Fibroblast of skin of back (primary cell): ENCODE measurements at places on chromosomes 3 and 15.

DNA sequence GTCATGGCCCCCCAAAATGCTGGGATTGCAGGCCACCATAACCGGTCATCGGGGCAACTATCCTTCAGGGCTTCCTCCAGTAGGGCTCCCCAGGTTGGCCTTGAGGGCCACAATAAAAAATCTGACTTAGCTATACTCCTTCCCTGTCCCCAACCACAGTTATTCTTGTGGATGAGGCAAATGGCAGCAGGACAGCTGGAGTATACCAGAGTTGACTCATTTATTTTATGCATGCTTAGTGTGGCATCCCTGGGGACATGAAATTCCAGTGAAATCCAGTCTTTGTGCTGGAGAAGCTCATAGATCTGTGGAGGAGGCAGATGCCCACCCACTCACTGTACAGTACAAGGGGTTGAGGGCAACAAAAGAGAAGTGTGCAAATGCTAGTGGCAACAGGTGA lies 109.5 kb downstream of the RORA start:
- DNase-seq = peak; percentile 45

DNA sequence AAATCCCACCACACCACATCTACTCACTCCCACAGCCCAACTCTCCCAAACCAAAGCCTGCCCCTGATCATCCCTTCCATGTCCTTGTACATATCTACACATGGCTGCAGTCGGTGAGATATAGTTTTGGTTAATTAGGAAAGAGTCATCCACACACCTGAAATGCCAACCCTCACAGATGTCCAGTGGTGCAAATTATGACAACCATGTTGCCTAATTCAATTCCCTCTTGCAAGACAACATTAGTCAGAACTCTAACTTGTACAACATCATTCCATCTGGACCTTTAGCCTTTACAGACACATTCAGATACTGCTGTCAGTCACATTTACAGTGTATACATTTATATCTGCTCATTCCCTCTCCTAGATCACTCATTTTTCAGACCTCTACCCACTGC lies 41.2 kb downstream of the TUBGCP4 start:
- DNase-seq = no peak

- no peak for DNase-seq
Observed at GRCh38 chr3:46351646-46352045, 2.3 kb upstream of the CCR2 start.

DNA sequence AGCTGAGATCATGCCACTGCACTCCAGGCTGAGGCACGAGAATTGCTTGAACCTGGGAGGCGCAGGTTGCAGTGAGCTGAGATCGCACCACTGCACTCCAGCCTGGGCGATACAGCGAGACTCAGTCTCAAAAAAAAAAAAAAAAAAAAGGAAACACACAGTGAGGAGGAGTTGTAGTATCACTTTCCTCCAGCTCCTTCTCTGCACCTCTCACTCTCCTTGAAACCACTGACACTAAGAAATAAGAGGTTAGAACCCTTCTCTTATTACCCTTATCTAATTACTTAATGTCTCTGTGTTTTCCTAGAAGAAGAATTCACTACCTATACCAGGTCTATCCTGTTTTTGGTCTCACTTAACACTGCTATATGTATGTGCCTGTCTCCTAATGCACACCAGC lies 31.7 kb downstream of the RAB27A start:
- DNase-seq = no peak

- peak; percentile 73 for DNase-seq
Observed at GRCh38 chr15:38414357-38414756, 39.6 kb upstream of the FAM98B start.

GRCh38 chr3:168213920-168214319 lies 118.2 kb upstream of the GOLIM4 start:
- no peak for DNase-seq

DNA sequence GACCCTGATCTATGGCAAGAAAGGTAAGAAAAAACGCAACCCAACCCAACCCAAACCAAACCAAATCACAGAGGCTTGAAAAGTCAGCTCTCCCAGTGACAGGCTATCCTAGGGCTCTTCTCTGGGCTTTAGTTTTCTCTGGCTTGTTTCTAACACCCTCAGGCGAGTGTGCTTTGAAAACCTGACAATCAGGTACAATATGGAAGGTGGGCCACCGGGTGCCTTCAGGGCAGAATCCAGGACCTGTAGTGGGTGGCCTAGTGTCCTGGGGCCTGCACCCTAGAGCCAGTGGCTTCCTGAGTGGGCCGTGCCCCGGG lies 46.8 kb downstream of the BHLHE40 start:
- no peak for DNase-seq

GRCh38 chr3:122215592-122216298 lies 32.3 kb downstream of the CASR start:
- DNase-seq = no peak

DNA sequence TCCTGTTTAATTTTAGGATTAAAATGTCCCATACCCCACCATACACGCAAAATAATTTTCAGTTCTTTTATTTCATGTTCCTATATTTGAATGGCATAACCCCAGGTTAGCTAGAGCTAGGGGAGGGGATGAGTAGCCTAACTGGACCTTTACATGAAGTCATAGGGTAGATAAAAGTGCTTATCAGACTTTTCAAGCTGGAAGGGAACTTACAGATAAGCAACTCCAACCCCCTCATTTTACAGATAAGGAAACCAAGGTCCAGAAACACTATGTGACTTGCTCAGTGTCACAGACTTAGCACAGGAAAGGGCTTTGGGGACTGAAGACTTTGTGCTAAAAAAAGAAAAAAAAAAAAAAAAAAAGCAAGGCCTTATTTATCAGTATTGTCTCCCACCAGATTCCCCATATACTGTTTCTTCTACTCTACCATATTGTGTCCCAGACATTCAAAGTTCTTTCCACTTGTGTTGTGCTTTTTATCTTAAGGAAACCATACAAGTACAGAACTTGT lies 10.6 kb upstream of the TNIK start:
- no peak for DNase-seq

DNA sequence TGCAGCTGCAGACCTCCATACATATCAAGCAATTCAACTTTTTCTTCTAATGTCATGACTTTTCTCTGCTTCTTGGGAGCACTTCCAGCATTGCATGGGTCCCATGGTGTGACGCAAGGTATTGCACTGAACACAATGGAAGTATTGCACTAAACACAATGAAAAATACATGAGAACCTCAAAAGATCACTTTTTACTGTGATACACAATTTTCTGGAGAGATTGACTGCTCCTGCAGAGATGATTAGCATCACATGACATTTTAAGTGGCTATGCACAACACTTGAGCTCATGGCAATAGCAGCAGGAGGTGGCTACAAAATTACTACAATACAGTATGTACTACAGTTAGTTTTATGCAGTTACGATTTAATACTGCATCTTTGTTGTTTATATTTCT lies 113.5 kb upstream of the BHLHE40 start:
- DNase-seq = no peak
